ENCODE measurements at places on chromosomes 11 and 22.

DNA sequence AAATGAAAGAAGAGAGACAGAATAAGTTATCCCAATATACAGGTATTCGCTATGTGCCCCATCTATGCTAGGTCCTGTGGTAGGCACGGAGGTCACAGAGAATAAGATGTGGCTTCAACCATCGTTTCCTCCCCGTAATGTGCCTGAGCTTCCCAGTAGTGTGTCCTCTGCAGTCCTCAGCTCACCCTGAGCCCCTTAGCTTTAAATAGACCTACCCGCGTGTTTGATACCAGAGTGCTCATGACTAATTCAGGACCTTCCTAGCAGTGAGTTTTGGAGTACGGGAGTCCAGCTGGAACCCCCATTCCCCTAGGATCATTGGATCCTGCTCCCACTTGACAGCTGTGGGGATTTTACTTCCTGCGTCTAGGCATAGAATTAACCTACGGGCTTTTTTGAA is 37.5 kb upstream of the SYN3 start:
- no peak for DNase-seq

- no peak for DNase-seq
These were observed 120.5 kb downstream of the TEAD1 start for GRCh38 chr11:12794576-12795230.

DNA sequence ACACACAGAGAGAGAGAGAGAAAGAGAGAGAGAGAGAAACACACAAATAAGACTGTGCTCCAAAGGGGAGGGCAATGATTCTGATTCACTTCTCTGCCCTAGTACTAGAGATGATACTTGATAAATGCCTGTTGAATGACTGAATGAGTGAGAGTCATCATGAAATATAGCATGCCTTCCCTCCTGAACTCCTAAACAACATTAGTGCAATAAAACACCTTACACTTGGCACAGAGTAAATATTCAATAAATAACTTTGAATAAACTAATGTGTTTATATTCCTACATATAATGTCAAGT is 511.2 kb upstream of the RAG2 start:
- DNase-seq: no peak

GRCh38 chr11:95505927-95506426 is 275.0 kb upstream of the SESN3 start:
- DNase-seq: no peak

GRCh38 chr11:75320046-75320618 is 31.3 kb downstream of the ARRB1 start:
- no peak for DNase-seq

- no peak for DNase-seq
These were observed 645 bp downstream of the RTCB start for GRCh38 chr22:32411402-32411801.

All from activated CD4-positive, CD25-positive, alpha-beta regulatory T cell treated with anti-CD3 and anti-CD28 coated beads, Interleukin-2, amount 50 U/mL, for 72 hours (primary cell).